ENCODE measurements at places on chromosomes 2 and 18.

DNA sequence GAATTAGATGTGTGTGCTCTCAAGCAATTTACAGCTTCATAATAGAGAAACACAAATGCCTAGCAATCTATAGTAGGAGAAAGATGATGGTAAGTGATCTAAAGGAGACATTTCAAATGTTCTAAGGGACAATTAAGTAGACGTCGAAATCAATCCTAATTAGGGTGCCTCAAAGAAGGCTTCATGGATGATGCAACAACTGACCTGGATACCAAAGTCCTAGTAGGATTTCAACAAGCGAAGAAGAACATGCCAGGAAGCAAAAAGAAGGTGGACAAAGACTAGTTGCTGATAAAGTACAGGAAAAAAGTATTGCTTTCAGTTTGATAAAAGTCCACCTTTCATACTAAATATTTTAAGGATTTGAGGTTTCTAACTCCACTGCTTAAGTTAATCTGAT, 12.5 kb downstream of the FIGN start:
- DNase-seq: no peak

GRCh38 chr2:220665108-220665471, 907.0 kb downstream of the EPHA4 start:
- no peak for DNase-seq

GRCh38 chr2:58702302-58702885, 461.3 kb upstream of the FANCL start:
- DNase-seq: peak; percentile 17

DNA sequence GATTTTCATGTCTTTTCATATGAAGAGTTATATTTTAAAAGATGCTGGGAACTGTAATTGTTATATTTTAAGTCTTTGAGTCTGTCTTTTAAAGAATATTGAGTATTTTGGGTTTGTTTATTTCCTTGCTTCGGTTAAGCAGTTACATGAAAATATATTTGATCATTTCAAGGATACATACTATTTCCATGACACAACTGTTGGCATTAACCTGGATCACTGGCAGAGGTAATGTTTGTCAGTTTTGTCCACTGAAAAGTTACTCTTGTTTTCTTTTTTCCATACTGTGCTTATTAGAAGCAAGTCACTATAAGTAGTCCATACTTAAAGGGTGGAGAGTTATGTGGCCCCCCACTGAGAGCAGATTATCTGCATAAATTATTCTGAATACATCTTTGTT, 1142.0 kb upstream of the TMEFF2 start:
- no peak for DNase-seq

- no peak for DNase-seq
Measured at GRCh38 chr2:172219201-172219600, 116.5 kb upstream of the DLX2 start.

DNA sequence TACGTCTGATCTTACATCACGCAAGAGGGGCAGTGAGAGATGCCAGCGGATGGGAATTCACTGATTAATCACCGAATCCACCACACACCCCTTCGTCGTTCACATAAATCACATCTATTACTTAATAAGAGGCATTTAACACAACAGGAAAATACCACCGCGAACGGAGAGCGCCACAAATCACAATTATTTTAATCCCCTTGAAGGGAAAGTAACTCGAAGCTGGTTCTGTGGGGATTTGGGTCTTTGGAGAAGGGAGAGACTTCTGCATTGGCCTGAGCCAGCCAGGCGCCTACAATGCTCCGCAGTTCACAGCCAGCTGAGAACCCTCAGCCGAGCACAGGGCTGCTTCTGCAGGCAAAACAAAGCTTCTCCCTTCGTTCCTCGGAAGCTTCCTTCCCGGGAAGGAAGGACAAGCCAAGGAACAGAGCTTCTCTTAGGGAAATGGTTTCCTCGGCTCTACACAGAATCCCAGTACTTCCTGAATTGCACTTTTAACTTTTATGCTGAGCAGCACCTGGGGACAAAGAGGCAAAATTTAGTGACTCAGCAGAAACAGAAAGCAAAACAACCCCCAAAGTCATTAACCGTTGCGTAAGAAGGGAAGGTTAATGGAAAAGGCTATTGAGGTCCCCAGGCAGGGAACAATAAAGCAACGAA, at the start of gene LRP1B:
TSS of gene LRP1B (minus strand) at position 7 of the 660 bp plus-strand sequence. CDS start 287 bp downstream, outside the sequence.
- peak; percentile 30 for DNase-seq

DNA sequence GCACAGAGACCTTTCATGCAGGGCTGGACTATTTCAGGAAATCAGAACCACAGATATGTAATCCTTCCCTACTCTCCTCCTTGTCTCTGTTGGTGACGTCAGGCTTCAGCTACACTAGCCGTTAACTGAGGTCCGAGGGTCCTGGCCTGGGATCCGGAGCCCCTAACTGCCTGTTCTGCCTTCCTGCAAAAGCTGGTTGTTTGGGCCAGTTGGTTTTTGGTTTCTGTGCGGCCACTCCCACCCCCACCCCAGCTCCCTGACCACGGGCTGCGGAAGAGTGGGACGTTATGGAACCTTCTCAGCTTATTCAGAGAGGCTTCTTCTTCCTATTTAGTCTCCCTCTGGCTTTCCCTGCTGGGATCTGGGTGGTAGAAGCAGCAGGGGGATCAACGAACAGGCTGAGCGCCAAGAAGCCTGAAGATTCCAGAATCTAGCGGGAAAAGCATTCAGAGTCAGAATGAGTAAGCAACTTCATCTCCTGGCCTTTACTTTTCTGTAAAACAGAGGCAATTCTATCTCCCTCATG, 49.3 kb upstream of the ROCK2 start:
- DNase-seq: peak; percentile 63

DNA sequence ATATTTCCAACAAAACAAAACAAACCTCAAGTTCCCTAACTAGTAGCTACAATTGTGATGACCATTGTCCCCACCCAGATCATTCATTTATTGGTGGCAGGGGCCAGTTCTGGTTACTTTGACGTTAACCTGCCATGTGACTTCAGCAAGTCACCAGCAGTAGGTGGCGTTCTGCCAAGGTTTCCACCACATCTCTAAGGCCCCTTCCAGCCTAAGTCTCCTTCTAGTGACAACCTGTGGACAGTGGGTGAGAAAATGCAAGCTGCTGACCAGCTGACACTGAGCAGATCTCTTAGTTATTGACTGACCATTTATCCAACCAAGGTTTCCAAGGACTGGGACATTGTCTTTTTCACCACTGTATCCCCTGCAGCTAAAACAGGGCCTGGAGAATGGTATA, 98.4 kb downstream of the GPR39 start:
- no peak for DNase-seq

DNA sequence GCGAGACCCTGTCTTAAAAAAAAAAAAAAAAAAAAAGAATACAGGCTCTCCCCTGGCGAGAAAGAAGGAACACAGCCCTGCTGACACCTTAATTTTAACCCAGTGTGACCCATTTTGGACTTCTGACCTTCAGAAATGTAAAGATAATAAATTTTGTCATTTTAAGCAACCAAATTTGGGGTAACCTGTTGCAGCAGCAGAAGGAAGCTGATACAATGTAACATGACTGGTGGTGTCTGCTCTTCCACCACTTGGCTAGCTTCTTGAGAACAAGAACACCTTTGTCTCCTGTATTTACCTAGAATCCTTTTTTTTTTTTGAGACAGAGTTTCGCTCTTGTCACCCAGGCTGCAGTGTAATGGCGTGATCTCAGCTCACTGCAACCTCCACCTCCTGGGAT, 6.6 kb upstream of the STK11IP start:
- no peak for DNase-seq

GRCh38 chr18:23280844-23281243, 145.6 kb downstream of the CABLES1 start:
- DNase-seq: no peak

GRCh38 chr2:176691471-176691870, 422.2 kb downstream of the MTX2 start:
- no peak for DNase-seq

DNA sequence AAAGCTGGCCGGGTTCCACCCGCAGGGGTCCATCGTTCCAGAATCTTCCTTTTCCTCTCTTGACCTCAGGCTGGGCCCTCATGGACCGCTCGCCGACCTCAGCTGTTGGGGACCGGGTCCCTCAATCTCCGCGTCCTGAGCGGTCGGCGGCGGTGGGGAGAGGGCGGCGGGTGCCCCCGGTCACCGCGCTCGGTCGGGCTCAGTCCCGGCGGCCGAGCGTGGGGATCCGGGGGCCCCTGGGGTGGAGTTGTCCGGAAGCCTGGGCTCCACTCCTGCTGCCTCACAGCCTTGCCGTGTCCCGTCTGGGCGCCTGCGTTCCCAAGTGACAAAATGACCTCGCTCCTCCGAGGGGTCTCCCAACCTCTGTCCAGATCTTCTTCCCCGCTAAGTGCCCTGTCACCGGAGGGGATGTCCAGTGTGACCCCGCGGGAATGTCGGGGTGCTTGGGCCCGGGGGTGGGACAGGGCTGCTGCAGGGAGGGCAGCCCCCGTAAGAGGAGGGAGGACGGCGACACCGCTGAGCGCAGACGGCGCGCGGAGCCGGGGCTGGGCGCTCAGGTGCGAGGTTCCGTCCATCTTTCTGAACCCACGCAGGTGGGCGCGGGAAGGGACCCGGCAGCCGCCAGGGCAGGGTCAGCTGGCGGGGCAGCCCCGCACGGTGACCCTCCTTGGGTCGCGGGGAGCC, 16.0 kb upstream of the E2F6 start:
- DNase-seq: no peak

GRCh38 chr2:122530814-122531213, 775.4 kb downstream of the TSN start:
- no peak for DNase-seq

GRCh38 chr18:37316468-37316867, 249.1 kb downstream of the CELF4 start:
- DNase-seq: no peak

- peak; percentile 36 for DNase-seq
Measured at GRCh38 chr2:227853204-227853629, 18.2 kb upstream of the DAW1 start.

GRCh38 chr18:56217406-56217805, 421.0 kb downstream of the TXNL1 start:
- DNase-seq: peak; percentile 82

- DNase-seq: peak; percentile 19
Measured at GRCh38 chr2:44360749-44361329, 455 bp downstream of the PREPL start.

GRCh38 chr2:215881582-215881981, 131.8 kb downstream of the MREG start:
- DNase-seq: peak; percentile 71

DNA sequence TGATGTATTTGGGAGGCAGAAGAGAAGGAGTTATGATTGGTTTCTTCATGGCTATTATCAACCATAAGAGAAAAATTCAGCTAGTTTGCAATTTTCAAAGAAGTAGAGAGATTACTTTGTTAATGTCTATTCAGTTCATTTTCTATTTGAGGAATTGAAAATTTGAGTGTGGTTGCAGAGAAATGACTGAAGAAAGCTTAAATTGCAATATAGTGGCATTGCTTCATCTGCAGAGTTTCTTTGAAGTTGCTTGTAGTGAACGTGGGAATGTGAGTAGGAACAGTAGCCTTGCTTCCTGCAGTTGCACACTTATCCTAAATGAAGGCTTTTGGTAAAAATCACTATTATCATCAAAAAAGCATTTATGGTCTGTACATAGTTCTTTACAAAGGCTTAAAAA, 14.7 kb upstream of the CYRIA start:
- DNase-seq: no peak

DNA sequence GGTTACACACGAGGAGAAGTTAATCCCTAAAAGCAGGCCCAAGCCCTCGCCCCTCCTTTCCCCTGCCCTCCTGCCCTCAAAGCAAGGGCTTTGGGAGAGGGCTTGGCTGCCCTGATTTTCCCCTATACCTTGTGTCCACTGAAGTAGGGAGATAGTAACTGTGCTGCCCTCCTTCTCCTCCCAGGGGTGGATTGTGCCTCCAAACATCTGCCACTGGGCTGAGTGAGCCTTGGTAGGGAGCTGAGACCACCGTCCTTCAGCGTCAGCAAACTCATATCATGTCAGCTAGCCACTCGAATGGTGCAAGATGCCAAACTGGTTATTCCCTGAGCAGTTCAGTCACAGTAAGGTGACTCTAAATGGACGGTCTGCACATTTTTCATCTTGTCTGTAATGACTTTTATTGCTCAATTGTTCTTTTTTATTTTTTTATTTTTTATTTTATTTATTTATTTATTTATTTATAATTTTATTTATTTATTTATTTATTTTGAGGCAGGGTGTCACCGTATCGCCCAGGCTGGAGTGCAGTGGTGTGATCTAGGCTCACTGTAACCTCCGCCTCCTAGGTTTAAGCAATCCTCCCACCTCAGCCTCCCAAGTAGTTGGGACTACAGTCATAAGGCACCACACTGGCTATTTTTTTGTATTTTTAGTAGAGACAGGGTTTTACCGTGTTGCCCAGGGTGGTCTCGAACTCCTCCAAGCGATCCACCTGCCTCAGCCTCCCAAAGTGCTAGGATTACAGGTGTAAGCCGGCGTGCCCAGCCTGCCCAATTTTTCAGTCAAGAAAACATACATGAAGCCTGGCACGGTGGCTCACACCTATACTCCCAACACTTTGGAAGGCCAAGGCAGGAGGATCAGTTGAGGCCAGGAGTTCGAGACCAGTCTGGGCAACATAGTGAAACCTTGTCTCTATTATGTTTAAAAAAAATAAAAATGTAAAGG, 8.7 kb downstream of the PCBP1 start:
- DNase-seq: no peak

DNA sequence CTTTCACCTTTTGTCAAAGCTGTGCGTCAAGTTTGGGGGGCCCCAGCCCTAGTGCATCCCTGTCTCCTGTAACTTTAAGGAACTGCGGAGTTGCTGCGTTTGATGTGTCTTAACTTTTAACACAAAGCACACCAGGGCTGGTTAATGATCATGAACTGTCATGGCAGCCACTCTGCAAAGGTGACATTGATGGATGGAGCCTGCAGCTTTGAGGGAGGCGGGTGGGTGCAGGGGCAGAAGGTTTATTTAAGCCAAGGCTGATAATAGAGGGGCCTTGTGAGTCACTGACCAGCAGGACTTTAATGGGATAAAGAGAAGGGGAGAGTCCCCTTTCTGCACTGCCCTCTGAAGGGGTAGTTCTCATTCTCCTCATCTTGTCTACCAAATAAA, 190.2 kb upstream of the GATA6 start:
- DNase-seq: no peak

GRCh38 chr2:224284134-224284946, 117.6 kb downstream of the FAM124B start:
- DNase-seq: peak; percentile 37
